ENCODE measurements at places on chromosomes 1 and 21.
A peak's percentile ranks its signal among the peaks of the same experiment; 100 is the strongest.

DNA sequence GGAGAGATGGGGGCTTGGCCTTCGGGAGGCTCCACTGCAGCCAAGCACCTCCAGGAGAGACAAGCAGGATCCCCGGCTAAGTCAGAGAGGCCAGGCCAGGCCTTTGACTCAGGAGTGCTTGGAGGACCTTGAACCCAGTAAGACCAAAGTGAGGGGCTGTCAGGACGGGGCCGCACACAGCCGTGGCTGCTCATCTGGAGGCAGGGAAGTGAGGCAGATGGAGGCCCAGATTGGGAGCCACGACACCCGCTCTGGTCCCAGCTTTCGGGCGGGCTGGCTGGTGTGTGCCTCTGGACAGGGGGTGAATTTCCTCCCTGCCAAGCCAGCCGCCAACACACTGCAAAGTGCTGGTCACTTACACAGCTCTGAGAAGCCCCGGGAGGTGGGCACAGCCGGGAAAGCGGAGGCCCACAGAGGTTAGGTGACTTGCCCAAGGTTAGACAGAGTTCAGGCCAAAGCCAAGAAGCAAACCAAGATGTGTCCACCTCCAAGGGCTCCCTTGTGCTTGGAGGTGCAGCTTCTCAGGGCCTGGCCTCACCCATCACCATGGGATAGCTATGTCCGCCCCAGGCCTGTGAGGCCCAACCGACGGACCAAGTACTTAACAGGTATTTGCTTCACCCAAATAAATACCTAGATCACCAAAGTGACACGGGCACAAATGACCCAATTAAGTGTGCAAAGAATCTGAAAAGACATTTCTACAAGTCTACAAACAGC lies 58.3 kb downstream of the CHD5 start:
- DNase-seq: no peak

DNA sequence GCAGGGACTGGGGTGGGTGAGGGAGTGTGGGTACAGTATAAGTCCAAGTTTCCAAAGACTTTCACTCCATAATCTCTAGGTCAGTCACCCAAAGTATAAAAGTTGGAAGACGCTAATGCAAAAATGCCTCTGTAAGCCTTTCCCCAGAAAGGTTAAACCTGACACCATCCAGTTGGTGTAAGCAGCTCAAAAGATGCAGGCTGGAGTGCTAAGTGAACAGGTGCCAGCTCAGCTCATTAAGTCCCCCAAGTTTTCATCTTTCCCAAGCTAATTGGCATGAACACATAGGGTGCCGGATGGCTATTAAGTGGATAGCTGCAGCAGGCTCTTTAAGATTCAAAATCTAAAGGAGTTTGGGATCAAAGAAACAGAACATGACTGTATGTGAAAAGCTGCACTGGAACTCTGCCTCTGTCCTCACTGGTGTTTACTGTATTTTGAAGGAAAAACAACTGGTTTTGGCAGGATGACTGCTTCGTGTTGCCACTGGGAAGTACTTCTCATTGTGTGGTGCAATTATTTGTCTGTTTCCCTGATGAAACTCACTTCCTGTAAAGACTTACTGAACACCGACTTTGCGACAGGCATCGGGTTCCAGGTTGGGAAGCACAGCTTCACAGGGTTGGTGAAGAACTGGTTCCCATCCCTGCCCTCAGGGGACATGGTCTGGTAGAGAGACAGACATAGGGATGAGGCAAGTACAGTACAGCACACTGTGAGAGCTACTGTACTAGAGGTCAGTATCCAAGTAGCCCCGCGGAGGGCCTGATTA lies 152.7 kb downstream of the DAB1 start:
- DNase-seq: no peak

DNA sequence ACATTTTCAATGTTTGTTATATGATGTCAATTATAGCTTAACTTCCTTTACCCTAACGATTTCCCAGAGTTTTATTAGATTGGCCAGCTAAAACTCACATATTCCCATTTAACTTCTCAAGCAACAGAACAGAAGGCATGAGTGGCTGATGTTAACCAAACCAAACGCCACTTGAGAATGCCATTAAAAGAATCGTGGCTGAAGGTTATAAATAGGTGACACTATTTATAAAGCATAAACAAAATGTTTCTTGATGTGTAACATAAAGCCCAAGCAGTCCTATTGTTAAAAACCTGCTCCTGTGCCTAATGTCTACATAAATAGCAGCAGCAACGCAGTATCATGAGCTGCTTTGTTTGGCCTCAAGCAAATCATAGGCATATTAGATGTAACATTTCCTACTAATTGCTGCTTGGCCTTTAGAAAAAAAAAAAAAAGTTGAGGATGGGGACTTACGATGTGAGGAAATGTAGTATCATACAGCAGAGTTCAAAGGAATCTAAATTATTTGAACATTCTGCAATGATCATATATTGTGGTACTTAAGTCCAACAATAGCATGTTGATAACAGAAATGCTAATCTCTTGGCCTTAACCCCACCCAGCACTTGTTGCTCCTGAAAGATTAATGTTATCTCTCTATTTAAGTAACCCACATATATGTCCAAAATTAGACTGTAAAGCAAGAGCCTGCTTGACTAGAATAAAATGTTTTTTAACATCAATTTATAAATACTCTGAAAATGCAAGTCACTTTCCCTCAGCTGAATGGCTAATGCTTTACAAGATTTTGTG lies 106.0 kb downstream of the ESRRG start:
- DNase-seq: no peak

DNA sequence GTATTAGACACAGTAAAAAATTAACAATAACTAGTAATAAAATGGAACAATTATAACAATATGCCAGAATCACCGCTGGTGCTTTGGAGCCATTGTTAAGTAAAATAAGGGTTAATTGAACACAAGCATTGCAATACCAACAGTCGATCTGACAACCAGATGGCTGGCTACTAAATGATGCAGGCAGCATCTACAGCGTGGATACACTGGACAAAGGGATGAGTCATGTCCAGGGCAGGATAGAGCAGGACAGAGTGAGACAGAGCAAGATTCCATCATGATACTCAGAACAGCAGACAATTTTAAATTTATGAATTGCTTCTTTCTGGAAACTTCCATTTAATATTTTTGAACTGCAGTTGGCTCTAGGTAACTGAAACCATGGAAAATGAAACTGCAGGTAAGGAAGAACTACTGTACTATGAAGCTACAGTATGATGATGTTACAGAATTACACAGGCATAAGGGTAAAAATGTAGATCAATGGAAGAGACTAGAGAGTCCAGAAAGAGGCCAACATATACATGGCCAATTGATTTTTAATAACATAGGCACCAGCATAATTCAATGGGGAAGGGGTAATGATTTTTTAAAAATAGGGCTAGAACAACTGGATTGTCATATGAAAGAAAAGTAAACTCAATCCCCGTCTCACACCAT lies 168.7 kb downstream of the RRAGC start:
- no peak for DNase-seq

DNA sequence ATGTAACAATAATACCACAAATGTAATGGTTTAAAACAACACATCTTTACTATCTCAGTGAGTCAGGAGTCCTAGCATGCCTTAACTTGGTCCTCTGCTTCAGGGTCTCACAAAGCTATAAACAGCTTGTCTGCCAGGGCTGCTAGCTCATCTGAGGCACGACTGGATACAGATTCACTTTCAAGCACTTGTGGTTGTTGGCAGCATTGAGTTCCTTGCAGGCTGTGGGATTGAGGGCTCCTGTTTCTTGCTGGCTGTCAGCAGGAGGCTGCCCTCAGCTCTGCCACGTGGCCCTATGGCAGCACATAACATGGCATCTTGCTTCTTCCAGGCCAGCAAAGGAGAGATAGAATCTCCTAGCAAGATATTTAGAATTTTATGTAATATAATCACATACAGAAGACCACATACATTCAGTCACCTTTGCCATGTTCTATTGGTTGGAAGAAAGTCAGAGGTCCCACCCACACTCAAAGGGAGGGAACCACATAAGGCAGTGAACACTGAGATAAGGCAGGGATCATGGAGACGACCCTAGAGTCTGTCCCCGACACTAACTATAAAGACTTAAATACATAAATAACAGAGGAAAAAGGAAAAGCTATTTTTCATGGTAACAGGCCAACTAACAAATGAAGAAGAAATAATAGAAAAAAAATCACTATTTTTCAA lies 18.9 kb upstream of the IPP start:
- DNase-seq: peak; percentile 57

- DNase-seq: peak; percentile 6
Observed at GRCh38 chr1:164051782-164052181, 507.2 kb upstream of the PBX1 start.

DNA sequence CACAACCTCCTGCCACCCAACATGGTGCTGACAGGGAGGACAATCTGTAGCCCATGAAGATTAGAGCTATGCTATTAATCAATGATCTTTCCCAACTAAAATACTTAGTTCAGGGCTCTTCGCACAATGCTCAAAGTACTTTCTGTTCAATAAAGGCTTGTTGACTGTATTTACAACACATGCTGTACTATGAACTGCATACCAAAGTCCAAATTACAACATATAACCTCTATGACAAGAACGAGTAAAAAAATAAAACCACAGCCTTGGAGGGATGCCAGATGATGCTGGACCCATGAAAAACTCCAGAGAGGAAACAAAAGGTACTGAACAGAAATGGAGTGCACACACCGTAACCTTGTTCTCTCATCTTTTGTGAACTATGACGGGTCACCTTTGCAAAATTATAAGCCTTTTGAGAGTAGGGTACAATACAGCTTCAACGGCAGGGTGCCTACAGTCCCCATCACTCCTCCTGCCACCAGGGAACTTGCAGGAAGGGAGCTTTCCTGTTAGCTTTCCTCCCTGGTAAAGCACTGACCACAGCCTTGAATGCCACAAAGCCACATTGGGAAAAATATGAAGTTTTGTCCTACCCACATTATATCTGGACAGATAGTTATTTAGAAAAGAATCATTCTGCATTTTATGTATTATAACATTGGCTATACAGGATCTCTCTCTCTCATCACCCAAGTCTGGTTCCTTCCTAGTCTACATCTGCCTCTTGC lies 175.6 kb downstream of the NRIP1 start:
- peak; percentile 74 for DNase-seq

- DNase-seq: no peak
Observed at GRCh38 chr1:208892147-208892546, 648.0 kb upstream of the PLXNA2 start.

GRCh38 chr1:93056214-93056613 lies 22.9 kb upstream of the MTF2 start:
- peak; percentile 3 for DNase-seq

DNA sequence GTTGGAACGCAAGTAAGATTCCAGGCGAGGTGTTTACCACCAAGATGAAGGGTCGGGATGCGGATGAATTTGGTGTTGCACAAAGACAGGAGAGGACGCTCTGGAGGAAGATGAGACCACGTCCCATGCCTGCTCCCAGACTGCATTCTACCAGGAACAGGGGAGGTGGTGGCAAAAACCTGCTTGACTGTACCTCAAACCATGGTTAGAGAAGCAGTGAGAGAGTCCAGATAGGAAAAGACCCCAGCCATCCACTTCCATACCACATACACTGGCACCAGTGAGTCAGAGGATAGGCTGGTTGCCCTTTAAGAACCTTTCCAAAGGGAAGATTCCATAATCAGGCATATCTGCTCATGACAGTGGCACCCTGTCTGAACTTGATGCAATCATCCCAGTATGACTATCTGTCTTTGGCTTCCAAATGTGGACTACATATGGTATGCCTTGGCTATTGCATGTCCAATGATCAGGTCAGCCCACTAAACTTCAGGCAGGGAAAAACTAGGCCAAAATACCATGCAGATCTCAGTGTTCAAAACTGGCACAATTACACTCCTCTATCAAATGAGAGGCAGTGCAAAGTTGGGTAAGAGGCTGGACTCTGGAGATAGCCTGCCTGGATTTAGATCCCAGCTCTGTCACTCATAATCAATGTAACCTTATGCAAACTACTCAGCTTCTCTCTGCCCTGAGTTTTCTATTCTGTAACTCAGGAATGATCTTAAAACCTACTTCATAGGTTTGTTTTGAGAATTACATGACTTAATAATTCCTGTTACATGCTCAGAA lies 20.6 kb downstream of the NPR1 start:
- peak; percentile 68 for DNase-seq

DNA sequence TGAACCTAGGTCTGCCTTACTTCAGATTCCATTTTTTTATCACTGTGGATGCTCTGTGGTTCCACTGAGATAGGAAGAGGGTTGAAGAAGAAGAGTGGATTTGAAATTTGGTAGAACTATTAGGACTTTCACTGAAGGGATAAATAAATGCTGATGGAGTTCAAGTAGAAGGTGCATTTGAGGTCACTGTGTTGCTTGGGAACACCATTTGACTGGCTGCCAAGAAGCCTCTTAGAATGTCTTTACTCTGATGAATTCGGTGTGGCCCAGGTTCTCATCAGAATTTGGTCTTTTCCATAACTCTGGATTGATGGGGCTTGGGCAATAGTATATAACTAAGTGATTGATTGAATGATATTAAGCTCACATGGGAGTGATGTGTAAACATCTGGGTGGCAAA lies 11.9 kb downstream of the XPR1 start:
- peak; percentile 21 for DNase-seq

DNA sequence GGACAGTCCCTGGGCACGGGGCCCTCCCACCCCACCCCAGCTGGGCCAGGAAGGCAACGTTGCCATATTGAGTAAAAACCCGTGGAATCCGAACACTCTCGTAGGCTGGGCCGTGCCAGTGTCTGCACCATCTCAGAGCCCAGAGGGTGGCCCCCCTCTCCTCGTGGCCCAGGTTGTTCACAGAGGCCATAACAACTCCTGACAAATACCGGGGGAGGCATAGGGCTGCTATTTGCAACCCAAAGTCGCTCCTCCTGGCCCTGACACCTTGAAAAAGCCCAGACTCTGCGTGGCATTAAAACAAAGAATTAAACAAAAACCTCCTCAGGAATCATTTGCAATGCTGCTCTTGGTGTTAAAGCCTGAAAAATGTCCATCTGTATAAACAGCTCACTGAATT lies 141.4 kb downstream of the CASZ1 start:
- no peak for DNase-seq

DNA sequence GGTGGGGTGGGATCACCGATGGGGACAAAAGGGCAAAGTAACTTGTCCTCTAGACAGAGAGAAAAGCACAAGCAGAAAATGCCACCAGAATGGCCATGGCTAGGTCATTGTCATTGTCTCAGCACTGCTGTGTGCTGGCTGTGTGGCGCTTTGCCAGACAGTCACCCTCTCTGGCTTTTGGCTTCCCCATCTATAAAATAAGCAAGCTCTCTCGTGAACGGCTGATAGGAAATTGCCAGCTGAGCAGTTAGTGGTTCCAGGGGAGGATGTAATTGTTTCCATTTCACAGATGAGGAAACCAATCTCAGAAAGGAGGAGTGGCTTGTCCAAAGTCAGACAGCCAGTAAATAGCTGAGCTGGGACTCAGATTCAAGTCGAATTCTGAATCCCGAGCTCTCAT lies 32.5 kb downstream of the PADI2 start:
- no peak for DNase-seq
